ENCODE measurements at places on chromosomes 5 and 9. TPM values are rescaled to one million over a fixed set of nuclear protein-coding genes. Genes with fewer than 3 reads are reported as not detected.
A peak's percentile ranks its signal among the peaks of the same experiment; 100 is the strongest.

- no peak for DNase-seq
Observed at GRCh38 chr5:176995896-176996767, 10.4 kb downstream of the UIMC1 start.

DNA sequence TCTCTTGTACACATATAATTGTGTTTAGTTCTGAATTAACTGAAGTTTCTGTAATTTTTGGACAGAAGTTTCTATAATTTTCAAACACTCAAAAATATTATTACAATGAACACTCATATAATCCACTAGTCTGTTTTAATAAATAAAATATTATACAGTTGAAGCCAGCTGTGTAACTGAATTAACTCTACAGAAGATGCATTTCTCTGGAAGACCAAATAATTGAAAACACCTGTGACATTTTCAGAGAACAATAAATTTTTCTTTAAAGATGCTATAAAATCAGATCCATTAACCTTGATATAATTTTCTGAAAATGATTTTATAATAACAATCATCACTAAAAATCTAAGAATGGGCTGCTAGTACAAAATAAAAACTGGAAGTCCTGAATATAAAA, 14.7 kb downstream of the NADK2 start:
- no peak for DNase-seq

GRCh38 chr5:178595150-178595549, 5.0 kb upstream of the COL23A1 start:
- DNase-seq: no peak

GRCh38 chr5:32765266-32765665, 54.1 kb downstream of the NPR3 start:
- no peak for DNase-seq

DNA sequence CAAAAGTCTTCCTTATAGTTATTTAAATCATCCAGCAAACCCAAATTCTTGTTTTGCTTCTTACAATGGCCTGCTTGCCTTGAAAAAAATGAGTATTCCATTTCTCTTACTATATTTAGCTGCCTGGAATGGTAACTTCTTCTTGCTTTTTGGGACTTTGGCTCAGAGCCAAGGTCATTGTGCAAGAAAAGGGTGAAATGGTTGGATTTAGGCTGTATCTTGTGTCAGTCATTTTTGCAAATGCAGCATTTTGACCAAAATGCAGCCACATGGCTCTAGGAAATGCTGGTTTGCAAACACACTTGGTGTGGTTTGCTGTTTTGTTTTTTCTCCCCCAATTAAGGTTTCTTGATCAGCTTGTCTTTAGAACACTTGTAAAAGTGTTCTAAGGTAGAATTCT, 133.3 kb upstream of the ELL2 start:
- DNase-seq: no peak

DNA sequence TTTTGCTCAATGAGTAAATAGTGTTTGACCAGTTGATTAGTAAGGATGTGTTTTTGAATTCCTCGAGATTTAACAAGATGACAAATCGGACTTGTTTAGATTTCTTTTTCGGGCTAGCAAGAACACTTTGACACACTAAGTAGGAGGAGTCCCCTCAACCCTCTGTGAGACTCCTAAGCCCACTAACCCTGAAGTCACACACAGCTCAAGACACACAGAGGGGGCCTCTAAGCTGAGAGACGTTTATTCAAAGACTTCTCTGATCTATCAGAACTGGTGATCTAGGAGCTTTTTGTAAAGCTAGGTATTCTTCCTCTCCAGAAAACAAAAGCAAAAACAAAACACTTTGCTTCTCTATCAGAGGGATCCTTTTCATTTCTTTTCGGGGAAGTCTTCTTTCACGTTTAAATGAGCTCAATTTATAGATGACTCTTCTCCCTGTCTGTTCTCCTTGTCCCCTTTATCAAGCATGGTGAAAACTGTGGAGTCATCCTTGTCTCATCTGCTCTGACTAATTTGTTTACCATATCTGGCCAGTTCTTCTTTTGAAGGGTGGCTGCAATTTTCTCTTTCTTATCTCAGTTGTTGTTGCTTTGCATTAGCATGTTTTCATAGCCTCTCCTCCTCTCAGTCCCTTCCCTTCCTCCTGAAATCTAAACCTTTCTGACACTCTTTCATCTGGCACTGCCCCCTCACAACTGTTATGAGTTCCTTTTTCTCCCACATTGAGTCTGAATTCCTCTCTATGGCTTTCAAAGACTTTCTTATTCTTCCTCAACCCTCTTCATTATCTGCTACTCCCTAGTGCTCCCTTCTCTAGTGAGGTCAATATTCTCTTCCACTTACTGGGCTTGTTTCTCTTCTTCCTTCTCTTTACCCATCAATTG, 68.5 kb upstream of the RAI14 start:
- no peak for DNase-seq

GRCh38 chr9:71446106-71446472, 322.2 kb downstream of the CEMIP2 start:
- no peak for DNase-seq

DNA sequence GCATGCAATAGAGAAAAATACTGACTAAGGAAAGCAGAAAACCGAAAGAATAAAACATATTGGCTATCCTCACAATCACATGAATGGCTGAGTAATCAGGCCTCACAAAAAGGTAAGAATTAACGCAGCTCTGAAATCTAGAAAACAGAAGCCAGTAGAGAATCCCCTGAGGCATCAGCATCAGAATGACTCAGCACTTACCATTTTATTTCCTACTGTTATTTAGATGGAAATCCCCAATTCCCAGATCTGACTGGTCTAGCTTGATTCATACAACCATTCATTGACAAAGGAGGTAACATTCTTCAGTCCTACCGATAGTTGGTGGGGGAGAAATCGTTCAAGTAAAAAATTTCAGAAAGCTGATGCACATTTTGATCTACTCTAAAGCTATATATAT, 1408.4 kb upstream of the WWC1 start:
- no peak for DNase-seq

GRCh38 chr9:136916330-136917184, 28.0 kb downstream of the FBXW5 start:
- DNase-seq: no peak

DNA sequence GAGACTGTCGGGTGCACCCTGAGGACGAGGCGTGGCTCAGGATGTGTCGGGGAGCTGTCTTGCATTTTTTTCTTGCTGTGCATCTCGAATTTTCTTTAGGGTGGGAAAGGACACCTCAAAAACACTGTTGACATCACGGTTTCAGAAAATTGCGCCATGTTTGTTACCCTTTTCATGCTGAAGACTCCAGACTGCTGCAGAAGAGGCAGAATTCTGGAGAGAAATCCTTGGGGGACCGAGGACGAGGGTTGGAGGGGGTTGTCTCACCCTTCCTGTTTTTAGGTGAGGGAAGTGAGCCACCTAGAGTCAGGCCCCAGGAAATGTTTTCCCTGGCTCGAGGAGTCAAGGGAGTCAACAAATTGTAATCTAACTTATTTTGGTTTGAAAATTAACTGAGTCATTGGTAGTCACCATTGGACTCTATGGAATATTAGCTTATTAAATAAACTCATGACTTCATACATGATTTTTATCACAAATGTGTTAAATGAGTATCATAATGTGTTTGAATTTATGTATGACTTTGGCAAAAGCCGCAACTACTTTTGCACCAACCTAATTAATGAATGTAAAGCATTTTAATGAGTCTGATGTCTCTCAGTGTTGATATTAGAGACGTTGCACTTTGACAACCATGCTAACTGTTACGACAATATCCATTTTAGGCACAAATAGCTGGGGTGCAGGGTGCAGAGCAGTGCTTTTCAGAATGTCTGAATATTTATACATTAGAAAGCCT, 724 bp upstream of the LYSMD3 start:
- DNase-seq: peak; percentile 67

Gene SPDL1
- 32.8 TPM for total RNA-seq

Gene PELO
- 122 TPM for total RNA-seq

Gene HRH2
- total RNA-seq: 2.5 TPM

Gene TRPM3
- total RNA-seq: not detected

Gene VCAN
- total RNA-seq: 0.42 TPM

Gene PRUNE2
- 0.45 TPM for total RNA-seq

Gene TICAM2
- total RNA-seq: 11.1 TPM

Gene C9orf57
- not detected for total RNA-seq

Gene MEIKIN
- total RNA-seq: not detected
